ENCODE measurements at places on chromosomes 7 and 10. TPM values are rescaled to one million over a fixed set of nuclear protein-coding genes. Genes with fewer than 3 reads are reported as not detected.

DNA sequence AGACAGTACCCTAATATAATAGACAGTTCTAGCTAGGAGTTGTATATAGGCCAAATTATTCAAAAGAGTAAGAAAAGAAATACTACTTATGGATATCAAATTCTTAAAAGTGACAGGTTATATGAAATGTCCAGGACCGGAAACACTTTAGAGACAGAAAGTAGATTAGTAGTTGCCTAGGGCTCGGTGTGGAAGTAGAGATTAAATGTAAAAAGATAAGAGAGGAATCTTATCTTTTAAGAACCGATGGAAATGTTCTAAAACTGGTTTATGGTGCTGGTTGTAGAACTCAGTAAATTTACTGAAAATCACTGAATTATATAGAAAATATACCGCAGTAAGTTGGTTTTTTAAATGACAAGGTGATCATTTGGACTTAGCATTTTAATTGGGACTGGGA, 147.5 kb upstream of the ASAH2 start:
- DNase-seq: no peak

- DNase-seq: no peak
Measured at GRCh38 chr7:134771889-134772288, 7.5 kb upstream of the CALD1 start.

- DNase-seq: peak; percentile 96
Measured at GRCh38 chr10:44978570-44979280, at the start of gene DEPP1. TSS of gene DEPP1 (minus strand) at chr10:44978809. CDS start at chr10:44978030, 779 bp downstream.

- no peak for DNase-seq
Measured at GRCh38 chr10:101123085-101123814, 7.8 kb upstream of the TLX1 start.

The DGKB gene
- total RNA-seq: 29.4 TPM

The TCF7L2 gene
- 6.5 TPM for total RNA-seq

DNA sequence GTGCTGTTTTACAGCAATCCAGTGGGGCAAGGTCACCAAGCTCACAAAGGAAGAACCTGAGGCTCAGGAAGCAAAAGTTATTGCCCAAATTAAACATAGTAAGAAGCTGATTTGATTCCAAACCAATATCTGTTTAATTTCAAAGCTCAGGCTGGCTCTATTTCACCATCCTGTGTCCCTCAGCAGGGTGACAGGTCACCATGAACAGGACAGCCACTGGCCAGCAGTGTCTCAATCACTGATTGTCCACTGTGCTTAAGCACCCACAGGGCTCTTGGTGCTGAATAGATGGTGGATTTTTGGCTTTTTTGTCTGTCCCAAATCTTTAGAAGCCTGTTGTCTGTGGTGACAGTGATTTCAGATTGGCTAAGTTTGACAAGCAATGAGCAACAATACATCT, 146.4 kb upstream of the ZNF32 start:
- DNase-seq: no peak

- peak; percentile 73 for DNase-seq
Measured at GRCh38 chr7:47435889-47436312, 146.0 kb downstream of the TNS3 start.

- DNase-seq: peak; percentile 4
Measured at GRCh38 chr10:52779541-52780390, 7.2 kb upstream of the MBL2 start.

The TBX20 gene
- total RNA-seq: not detected

- peak; percentile 28 for DNase-seq
Measured at GRCh38 chr10:121531076-121531829, 67.0 kb downstream of the FGFR2 start.

The SPAM1 gene
- not detected for total RNA-seq

The TMEM106B gene
- 76.0 TPM for total RNA-seq

GRCh38 chr10:21599582-21599981, 65.5 kb downstream of the MLLT10 start:
- no peak for DNase-seq

DNA sequence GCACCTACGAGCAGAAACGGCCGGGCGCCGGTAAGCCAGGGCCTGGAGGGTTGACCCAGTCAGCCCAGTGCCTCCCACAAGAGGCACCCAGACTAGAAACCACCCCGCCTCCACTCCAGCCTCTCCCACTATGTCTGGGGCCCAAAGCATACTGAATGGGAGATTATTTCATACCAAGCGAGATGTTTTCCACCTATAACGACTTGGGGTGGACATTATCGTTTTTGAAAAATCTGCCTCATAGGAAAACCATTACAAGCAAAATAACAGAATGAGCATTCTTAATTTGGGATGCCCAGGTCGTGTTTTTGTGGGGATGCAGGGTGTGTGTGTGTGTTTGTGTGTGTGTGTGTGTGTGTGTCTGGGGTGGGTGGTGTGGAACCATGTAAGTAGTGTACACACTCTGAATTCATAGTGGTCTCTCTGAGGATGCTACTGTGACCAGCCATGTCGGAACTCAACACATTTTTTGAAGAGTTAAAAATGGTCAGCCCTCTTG, 1.6 kb downstream of the HOXA6 start:
- DNase-seq: no peak

GRCh38 chr10:3668276-3668965, 116.6 kb downstream of the KLF6 start:
- DNase-seq: no peak

GRCh38 chr7:128351296-128352152, 7.8 kb upstream of the RBM28 start:
- DNase-seq: no peak

DNA sequence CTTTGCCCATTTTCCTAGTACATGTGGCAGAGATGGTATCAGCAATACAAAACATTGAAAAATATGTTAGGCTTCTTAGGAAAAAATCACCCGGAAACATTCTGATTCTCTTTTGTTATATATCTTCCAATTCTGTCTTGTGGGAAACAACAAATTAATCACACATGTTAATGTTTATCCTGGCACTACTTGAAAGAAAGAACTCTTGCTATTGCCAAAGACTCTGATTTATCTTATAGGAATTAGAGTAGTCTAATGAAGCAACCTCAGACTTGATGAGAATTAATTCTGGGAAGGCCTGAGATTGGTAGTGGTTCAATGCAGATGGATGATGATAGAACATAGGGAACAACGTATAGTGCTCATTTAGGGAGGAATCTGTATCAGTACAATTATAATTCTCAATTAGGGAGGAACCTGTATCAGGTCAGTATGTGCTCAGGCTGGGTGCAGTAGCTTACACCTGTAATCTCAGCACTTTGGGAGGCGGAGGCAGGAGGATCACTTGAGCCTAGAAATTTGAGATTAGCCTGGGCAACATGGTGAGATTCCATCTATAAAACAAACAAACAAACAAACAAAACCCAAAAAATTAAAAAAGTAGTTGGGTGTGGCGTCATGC, 50.7 kb downstream of the TAS2R16 start:
- DNase-seq: no peak

DNA sequence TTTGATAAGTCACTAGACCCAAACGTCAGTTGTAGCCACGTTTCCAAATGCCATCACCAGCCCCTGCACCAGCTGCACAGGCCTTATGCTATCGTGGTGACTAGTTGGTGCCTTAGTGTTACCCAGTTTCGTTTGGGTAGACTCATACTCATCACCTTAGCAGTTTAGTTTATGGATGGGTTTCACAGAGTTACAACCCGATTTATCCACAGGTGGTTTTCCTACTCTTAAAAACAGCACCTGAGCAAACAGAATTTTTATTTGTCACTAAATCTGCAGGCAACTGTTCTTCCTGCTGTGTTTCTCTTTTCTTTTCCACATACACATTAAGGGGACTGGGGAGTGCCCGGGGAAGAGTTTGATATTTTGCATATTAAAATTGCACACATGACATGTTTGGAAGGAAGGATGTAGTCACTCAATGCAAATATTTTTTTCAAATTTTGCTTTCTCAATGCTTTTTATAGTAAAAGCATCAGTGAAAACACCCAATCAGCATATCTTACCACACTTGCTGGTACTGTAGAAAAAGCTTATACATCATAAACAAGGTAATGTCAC, 41.6 kb downstream of the PDSS1 start:
- no peak for DNase-seq

The RET gene
- total RNA-seq: 4.4 TPM

- DNase-seq: no peak
Measured at GRCh38 chr7:143965280-143965679, 10.6 kb downstream of the OR2F1 start.

GRCh38 chr7:137454246-137454724, 110.8 kb upstream of the PTN start:
- DNase-seq: peak; percentile 18

DNA sequence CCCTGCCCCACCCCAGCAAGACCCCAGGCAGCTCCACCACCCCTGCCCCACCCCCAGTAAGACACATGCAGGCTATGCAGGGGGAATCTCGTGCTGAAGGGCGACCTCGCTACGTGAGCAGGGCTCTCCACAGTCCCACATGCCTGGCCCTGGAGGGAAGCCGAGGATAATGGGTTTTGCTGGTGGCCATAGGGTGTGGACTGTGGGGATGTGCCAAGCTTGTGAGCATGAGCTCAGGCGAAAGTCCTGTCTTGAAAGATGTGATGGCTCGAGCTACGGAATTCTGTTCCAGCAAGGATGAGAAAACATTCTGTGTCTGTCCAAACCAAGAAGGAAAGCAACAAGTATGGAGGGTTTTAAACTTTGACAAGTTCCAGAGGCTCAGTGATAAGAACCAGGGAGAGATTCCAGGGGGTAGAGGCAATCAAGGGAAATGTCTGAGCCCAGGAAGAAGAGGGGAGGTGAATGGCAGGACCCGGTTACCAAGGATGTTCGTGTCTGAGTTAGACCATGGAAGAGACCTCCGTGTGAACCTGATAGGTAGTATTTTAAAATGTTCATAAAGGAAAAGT, 63.1 kb downstream of the PYROXD2 start:
- no peak for DNase-seq

DNA sequence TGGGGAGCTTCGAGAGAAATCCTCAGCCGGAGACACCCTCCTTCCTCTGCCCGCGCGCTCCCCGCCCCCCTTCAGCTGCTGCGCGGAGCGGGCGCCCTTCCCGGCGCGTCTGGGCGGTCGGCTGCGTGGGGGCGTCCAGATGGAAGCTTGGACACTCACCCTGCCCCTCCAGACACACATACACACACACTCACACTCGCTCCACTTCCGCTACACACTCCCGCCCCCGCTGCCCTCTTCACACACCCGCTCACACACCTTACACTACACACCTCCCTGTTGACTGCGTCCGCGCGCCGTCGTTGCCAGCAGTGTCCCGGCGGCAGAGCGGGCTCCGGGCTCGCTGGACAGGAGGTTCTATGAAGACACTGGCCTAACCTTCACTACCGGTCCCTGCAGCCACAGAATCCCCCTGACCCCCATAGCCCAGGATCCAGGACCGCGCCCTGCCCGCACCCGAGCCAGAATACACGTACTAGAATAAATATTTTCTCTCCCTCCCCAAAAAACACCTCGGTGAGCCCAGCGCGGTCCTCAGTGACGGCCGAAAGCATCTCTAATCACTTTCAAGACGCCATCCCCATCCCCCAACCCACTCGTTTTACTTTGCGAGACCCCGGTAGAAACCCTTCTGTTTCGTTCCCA, 1.1 kb upstream of the EGR2 start:
- no peak for DNase-seq

DNA sequence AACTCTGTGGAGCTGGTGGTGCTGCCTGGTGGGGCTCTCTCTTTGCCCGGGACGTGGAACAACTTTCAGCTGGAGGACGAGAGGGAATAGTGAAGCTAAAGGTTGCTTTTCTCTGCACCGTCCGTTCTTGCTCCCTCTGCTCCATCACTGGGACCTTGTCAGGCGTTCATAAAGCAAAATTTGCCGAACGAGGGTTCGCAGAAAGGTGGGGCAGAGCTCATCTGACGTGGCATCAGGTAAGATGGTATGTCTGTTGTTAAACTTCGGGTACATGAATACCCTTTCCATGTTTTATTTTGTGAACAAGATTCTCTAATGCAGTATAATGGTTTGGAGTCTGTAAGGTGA, 416 bp downstream of the BBS9 start:
- DNase-seq: peak; percentile 12

Measured in cerebellum (tissue), 4 donors.